ENCODE measurements at places on chromosomes 1 and 21.

DNA sequence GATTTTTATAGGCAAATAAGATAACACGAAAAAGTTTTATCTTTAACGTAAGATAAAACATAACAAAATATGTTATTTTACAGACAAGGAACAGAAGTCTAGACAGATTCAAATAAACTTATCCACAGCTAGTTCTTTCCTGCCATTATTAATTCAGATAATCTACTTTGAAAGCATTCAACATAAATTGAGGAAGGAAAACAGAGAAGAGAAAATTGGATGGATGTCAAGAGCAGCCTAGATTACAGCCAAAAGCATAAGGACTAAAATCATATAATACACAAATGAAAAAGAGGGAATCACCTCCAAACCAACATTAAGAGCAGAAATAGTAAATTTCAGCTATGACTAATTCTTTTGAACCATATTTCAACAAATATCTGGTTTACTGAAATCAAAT, 15.5 kb downstream of the TRIM33 start:
- no peak for DNase-seq

- DNase-seq: peak; percentile 63
Measured at GRCh38 chr1:9687120-9687873, 35.8 kb downstream of the PIK3CD start.

GRCh38 chr21:28817871-28818270, 174.8 kb downstream of the LTN1 start:
- no peak for DNase-seq

- DNase-seq: no peak
Measured at GRCh38 chr1:218049641-218050040, 235.5 kb upstream of the RRP15 start.

DNA sequence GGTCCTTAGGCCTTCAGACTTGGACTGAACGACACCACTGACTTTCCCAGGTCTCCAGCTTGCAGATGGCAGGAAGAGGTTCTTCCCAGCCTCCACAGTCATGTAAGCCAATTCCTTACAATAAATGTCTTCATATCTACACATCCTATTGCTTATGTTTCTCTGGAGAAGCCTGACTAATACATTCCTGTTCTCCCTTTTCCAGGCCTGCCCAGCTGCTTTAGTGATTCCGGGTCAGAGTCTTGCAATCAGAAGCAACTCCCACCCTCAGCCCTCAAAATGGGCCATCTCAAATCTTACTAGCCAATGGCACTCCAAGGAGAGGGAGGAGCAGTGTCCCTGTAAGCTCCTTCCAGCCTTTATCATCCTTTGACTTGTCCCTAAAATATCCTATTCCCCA, 16.4 kb upstream of the CPT2 start:
- DNase-seq: no peak

DNA sequence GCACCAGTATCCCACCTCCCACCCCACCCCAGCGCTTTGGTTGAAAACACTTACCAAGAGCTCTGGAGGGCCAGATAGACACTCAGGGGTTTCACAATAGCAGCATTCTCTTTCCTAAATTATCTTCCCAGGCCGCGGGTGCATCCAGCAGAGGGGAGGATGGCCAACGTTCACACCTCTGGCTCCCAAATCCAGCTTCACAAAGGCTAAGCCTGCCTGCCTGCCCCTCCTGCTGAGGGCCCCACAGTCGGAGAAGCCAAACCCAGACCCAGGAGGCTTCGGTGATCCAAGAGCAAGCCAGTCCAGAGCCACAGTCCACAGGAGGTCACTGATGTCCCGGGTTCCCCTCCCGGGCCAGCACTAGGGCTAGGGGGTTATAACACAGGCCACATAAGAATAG, 231.9 kb downstream of the TRABD2B start:
- no peak for DNase-seq

DNA sequence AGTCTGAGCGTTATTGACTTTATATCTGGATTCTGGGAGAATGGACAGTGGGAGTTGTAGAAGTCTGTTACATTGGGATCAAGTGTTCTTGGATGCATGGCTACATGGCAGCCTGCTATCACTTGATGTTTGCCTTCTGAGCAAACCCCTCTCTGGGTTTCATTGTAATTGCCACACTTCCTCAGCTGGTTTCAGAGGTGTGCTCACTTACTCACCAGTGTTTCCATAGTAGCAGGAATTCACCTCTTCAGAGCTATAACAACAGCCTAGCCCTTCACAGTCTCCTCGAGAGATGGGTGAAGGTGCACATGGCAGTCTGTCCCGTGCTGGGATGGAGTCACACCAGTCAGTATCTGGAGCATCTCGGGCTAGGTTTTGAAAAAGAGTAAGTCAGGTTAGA, 2.6 kb downstream of the ZP4 start:
- no peak for DNase-seq

DNA sequence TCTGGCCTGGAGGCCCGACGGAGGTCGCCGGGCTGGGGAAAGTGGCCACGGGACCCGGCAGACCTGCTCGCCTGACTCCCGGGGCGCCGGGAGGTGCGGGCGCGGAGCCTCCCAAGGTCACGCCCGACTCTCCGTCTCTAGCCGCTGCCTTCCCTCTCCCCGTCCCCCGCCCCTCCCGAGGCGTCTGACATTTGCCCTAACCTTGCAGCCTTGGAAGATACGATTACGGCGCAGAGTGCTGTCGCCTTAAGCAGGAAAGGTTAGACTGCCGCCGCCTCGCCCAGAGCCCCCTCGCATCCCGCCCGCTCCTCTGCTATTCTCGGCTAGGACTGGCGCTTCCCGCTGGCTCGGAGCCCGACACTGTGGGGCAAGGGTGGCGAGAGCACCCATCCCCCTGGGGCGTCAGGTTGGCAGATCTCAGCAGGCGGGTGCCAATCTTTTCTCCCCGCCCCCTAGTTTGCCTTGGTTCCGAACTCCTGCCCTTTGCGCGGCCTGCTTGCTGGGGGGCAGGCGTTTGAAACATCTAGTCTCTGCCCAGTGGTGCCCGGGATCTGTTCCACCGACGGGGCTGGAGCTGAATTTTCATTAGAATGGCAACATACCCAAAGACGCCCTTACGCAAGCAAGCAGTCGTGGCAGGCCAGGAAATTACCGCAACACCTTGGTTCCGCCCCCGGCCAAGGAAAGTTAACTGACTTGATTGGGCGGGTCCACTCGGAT, 835 bp downstream of the PGM1 start:
- peak; percentile 41 for DNase-seq

- DNase-seq: no peak
Measured at GRCh38 chr21:36946949-36947356, 19.5 kb downstream of the HLCS start.

DNA sequence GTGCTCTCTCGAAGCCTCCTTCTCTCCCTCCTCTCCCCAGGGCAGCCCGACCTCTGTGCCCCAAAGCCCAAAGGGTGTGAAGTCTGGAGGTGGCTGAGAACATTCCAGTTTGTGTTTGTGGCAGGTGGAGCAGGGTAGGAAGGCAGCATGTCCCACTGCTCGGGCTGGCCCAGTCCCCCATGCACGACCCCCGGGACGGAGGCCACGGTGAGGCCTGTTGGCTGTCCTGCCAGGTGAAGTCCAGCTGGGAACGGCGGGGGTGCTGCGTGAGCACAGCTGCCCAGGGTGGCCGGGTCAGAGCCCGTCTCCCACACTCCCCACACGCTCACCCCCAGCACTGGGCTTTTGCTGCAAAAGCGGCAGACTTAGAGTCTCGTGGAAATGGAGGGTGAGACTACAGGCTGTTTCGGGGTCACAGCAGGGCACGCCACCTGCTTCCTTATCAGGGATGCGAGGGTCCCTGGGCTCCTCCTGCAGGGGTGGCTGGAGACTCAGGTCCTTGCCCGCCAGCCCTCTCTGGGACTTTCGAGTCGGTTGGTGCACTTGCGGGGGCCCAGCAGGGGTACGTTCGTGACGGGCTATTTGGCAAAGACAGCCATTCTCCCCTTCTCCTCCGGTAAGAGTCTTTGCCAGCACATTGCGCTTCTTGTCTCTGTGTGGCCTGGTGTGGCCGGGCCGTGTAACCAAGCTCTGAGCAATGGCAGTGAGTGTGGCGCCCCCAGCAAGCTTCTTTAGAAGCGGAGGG, 40.3 kb downstream of the MORN1 start:
- no peak for DNase-seq

- DNase-seq: peak; percentile 57
Measured at GRCh38 chr1:153494976-153495535, 34.6 kb upstream of the S100A7 start.

DNA sequence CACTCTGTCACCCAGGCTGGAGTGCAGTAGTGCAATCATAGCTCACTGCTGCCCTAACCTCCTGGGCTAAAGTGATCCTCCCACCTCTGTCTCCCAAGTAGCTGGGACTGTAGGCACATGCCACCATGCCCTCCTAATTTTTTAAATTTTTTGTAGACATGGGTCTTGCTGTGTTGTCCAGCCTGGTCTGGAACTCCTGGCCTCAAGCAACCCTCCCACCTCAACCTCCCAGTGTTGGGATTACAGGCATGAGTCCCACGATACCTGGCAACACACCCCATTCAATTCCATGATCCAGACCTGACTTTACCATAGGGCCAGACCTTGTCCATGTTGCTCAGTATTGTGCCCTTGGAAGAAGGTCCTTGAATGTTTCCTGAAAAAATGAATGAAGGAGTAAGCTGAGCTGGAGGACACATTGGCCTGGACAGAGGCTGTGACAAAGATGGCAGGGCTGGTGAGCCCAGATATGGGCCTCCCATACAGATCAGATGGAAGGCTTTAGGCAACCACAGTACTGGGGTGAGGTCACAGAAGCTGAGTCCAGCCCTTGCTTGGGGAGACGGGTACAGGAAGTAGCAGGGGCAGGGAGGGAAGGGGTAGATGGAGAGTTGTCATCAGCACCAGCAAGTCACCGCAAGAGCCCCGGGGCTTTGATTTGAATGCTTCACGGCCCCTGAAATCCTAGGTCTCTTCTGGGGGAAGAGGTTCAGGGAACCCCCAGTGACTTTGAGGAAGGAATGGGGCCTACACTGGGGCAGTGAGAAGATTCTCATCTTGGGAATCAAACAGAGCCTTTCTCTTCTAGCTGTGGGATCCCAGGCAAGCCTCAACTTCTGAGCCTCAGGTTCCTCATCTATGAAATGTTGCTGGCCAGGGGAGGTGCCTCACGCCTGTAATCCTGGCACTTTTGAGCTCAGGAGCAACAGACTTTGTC, 40.1 kb upstream of the DMBX1 start:
- no peak for DNase-seq

DNA sequence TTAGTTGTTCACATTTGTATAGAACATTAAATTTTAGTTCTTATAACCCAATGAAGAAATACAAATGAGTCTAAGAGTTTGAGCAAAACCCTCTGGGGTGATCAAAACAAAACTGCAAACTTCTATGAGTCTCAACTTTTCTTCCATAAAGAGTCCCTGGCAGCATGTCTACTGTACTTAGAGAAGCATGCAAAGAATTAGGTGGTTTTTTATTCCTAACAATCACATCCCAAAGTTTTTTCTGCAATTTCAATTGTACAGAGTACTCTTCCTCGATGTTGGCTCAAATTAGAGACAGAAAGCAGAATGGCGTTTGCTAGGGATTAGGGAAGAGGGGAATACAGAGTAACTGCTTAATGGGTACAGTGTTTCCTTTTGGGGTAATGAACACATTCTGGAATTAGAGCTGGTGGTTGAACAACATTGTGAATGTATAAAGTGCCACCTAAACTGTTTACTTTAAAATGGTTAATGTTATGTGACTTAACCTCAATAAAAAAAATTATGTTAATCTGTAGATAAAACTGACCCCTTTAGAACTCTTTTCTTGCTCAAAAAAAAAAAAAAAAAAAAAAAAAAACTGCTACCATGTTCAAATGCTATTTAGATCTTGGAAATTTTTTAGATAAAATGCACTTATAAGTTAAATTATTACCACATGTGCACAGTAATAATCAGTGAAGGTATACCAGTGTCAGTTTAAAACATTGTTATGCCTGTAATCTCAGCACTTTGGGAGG, 4.8 kb downstream of the RC3H1 start:
- DNase-seq: no peak

DNA sequence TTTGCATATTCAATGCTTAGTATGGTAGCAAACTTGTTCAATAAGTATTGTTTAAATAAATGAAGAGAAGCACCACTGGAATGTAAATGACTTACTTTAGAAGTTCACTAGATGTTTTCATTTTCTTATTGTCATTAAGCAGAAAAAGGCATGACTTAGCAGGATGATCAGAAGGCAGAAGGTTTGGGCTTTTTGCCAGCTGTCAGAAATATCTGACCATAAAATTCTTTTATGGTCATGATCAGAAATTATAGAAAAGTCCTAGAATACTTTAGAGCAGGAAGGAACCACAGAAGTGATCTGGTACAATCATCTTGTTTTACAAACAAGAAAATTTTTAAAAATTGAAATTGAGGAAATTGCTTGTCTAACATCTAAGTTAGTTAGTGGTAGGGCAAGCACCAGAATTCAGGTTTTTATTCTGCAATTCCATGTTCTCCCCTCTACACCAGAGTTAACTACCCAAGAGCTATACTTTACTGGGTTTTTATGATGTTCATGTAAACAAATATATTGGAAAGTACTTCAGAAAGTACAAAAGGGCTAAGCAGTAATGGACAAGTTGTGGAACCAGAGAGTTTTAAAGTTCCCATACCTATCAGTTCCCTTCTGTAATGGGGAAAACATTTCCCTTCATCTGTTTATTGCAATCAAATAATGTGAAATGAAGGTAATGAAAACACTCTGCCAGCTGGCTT, 10.1 kb downstream of the FMO5 start:
- no peak for DNase-seq

DNA sequence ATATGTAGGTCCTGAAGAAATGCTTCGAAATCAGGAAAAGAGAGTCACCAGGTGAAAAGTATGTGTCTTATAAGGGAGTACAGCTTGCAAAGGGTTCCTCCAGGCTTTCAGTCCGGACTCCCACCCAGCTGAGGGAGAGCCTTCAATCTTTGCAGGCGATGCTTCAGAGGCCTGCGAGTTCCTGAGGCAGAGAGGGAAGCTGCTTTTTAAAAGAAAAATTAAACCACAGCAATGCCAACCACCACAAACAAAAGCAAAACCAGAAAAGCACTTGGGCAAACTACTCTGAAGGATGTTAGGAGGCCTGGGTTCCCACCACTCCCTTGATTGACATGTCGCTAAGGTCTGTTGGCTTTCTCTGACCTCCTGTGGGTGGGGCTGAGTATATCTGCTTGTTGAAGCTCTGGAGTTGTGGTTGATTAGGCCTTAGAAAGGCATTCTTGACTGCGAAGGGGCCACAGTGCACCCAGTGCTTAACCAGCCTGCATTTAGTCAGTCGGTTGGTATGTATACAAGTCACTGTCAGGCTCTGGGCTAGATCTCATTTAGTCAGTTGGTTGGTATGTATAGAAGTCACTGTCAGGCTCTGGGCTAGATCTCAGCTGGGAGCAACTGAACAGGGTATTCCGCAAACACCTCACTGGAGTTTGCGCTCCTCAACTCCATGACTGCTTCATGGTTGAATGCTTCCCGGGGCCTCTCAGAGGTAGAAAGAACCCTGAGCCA, 1.2 kb downstream of the NIPAL3 start:
- no peak for DNase-seq

DNA sequence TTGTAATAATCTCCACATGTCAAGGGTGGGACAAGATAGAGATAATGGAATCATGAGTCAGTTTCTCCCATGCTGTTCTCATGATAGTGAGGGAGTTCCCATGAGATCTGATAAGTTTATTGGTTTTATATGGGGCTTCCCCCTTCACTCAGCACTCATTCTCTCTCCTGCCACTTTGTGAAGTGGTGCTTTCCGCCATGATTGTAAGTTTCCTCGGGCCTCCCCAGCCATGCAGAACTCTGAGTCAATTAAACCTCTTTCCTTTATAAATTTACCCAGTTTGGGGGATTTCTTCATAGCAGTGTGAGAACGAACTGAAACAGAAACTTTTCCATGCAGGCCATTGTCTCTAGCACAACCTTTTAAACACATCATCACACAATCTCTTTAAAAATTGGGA, 221.5 kb upstream of the BRINP3 start:
- DNase-seq: no peak

- DNase-seq: no peak
Measured at GRCh38 chr1:172898866-172899265, 151.9 kb downstream of the TNFSF18 start.

Measured in activated T-helper 1 cell treated with anti-CD3 and anti-CD28 coated beads, Interleukin-2, amount 50 U/mL, for 16 hours (primary cell).